Large intestine (tissue), 12 donors: ENCODE measurements at places on chromosomes 1 and 21. TPM values are rescaled to one million over a fixed set of nuclear protein-coding genes. Genes with fewer than 3 reads are reported as not detected.

Gene RFX5
- polyA plus RNA-seq: 41.4 TPM

Gene SLAMF8
- polyA plus RNA-seq: 4.5 TPM

Gene HSD3B2
- polyA plus RNA-seq: 0.72 TPM

Gene ATAD3C
- 1.0 TPM for polyA plus RNA-seq

Gene ZBTB48
- 38.2 TPM for polyA plus RNA-seq

Gene KCNA3
- 0.37 TPM for polyA plus RNA-seq

Gene HHIPL2
- 0.79 TPM for polyA plus RNA-seq

Gene ADAM30
- polyA plus RNA-seq: not detected

Gene C1orf105
- 2.4 TPM for polyA plus RNA-seq

Gene AADACL3
- polyA plus RNA-seq: not detected

Gene ROR1
- 14.4 TPM for polyA plus RNA-seq

Gene GBP7
- polyA plus RNA-seq: 0.10 TPM

Gene ERG
- 6.2 TPM for polyA plus RNA-seq

Gene MAP3K21
- 11.0 TPM for polyA plus RNA-seq

Gene LRRC39
- 2.0 TPM for polyA plus RNA-seq

Gene LEFTY2
- 0.25 TPM for polyA plus RNA-seq

Gene GJA5
- 5.1 TPM for polyA plus RNA-seq

Gene CGN
- 145 TPM for polyA plus RNA-seq

Gene INKA2
- polyA plus RNA-seq: 4.2 TPM

Gene LINGO4
- polyA plus RNA-seq: 0.81 TPM

Gene RNU1-3
- 3.2 TPM for polyA plus RNA-seq

Gene BMP8B
- 8.1 TPM for polyA plus RNA-seq

Gene RCC2
- polyA plus RNA-seq: 51.0 TPM

Gene SYTL1
- polyA plus RNA-seq: 9.8 TPM

Gene PM20D1
- polyA plus RNA-seq: 1.1 TPM

Gene NBPF11
- polyA plus RNA-seq: 19.3 TPM

Gene FGR
- polyA plus RNA-seq: 4.0 TPM

Gene BRINP2
- polyA plus RNA-seq: 0.12 TPM

Gene ZNF695
- 1.5 TPM for polyA plus RNA-seq

Gene ABCG1
- 6.4 TPM for polyA plus RNA-seq

Gene OR2T3
- polyA plus RNA-seq: not detected
